ENCODE measurements at places on chromosomes 2 and 18.
A peak's percentile ranks its signal among the peaks of the same experiment; 100 is the strongest.

DNA sequence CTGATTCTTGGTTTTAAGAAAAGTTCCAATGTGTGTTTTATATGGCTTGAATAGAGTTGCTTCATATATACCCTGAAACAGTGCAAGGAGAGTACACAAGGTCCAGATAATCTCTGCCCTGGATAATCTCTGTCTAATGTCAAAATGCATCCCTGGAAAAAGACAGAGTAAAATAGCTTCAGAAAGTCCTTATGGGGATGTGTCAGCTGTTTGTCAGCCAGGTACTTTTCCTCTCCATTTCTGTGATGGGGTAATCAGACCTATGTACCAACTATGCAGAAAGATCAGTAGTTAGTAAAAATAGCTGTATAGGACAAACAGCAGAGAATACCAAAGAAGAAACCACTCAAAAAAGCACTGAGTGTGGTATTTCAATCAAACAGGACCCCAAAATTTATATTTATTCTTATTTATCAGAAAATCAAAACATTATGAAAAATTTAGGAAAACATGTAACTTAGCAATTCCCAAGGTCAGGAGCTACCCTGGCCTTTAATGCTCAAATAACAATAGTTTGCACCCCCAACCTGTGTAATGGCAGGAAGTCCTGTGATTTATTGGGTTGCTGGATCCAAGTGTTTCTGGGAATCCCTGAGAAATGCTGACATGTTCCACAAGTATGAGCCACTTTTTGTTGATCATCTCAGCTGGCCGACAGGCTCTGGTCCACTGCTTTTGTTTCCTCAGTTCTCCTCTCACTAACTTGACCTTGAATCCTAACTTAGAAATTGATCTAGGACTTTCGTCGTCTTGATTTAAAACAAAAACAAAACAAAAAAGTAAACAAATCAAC is 69.6 kb downstream of the MDH1 start:
- DNase-seq: no peak

GRCh38 chr2:219362524-219363164 is 25.1 kb downstream of the DNPEP start:
- DNase-seq: peak; percentile 99

DNA sequence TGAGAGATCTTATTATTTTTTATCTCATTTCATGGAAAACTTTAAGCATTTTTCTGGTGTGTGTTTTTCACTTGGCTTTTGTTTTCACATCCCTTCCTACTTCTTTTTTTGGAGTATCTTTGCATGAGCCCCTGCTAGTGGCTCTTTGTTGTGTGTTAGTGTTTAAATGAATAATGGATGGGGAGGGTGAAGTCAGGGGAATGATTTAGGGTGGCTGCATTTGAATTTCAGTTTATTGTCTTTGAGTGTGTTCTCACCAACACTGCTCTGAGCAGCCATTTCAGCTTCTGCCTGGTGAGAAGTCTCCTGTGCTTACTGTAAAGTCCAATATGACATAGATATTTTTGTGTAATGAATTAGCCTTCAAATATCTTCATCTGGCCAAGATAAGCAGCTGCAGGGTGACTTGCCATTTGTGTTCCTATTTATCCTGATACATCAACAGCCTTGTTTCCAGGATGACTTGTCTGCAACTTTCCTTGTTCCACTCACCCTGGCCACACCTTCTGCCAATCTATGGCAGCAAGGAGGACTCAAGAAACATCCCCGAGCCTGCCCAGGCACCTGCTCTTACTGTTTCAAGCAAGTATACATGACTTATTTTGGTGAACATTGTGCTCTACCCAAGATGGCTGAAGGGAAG is 182.6 kb downstream of the PDE11A start:
- no peak for DNase-seq

DNA sequence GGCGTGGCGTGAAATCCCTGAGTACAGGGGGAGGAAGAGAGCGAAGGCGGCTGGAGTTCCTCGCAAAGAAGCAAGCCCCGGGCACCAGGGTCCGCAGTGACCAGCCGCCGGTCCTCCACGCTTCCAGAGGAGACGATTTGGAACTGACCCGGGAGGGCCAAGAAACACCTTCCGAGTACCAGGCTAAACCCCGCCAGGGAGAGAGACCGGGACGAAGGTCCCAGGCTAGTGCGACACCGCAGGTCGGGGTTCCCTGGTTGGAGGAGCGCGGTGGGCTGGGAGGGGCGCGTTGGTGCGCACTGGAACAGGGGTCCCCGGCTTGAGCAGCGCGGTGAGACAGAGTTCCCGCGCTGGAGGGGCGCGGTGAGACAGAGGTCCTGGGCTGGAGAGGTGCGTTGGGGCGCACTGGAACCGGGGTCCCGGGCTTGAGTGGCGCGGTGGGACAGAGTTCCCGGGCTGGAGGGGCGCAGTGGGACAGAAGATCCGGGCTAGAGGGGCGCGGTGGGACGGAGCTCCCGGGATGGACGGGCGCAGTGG is 901 bp downstream of the WDFY1 start:
- no peak for DNase-seq

GRCh38 chr2:183242937-183243336 is 118.7 kb downstream of the NUP35 start:
- DNase-seq: no peak

- DNase-seq: no peak
Observed at GRCh38 chr2:221517146-221517695, 54.9 kb downstream of the EPHA4 start.

DNA sequence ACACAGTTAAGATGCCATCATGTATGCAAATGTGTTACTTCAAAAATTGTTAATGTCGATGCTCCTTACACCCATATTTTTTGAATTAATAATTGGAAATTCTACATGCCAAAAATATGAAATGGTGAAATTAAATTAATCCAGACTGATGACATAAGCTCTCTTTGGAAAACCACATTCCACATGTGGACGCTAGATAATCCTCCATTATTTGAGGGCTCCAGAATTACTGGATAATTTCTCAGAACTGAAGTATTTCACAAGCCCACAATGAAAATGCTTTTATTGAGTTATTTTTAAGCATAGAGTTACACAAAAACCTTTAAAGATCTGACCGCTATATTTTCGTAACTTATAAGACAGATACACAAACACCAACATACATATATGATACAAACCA is 47.8 kb downstream of the FARSB start:
- peak; percentile 3 for DNase-seq

Data from MV-4-11 (cell line).